GM12865 (cell line): ENCODE measurements at places on chromosomes 4 and X.

DNA sequence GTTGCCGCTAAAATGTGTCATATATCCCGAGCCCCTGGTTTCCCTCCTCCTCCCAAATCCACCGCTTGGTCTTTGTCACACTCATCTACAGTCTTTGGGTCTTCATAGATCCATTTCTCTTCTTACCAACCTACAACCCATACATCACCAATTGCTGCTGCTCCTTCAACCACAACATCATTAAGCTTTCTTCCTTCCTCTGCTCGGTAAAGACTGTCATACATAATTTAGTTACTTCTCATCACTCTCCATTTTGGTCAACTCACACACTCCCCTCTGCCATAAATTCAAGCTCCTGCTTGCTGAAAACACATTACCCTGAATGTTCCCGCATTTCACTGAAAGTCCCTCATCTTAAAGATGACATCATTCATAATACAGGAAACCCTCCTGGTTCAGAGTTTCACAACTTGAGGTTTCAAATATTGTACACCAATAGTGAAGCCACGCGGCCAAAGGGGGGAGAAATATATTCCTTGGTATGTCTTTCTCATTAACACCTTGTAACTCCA is 1.7 kb upstream of the DCTD start:
- peak; percentile 65 for DNase-seq

DNA sequence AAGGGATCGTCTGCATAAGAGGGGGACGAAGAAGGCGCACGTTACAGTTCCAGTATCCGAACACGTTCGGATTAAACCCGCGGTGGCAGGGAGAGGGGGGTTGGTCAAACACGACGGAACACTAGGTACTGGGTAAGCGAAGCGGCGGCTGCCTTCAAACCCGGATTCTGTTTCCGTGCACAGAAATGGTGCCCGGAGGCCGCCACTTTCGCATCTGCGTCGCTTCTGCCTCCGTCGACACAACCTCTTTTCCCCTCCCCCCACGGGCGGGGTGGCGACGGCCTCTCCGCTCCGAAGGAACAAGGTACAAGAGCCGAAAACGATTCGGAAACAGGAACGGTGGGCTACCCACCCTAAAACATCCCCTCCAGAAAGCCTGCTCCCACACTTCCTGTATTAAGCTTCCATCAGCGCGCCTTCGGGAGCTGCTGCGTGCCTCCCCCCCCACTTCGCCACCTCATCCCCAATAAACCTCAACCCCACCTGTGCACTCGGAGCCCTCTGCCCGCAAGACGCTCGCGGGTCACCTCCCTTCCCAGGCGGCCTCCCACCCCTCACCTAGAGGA is 667 bp downstream of the G3BP2 start:
- peak; percentile 85 for DNase-seq

DNA sequence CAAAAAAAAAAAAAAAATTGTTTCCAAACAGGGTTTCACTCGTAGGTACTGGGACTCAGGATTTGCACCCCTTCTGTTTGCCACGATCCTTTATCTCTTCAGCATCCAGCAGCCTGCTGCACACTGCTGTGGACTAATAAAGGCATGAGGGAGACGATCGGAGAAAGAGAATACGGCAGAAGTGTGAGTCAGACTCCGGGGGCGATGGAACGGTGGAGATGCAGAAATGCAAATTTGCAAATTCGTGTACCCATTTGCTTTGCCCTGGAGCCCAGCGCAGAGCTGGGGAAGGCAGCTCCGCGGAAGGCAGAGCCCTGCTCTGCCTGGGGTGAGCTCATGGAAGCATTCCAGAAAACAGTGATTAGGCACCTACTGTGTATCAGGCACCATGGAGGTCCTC is 270.3 kb downstream of the ASMT start:
- no peak for DNase-seq

DNA sequence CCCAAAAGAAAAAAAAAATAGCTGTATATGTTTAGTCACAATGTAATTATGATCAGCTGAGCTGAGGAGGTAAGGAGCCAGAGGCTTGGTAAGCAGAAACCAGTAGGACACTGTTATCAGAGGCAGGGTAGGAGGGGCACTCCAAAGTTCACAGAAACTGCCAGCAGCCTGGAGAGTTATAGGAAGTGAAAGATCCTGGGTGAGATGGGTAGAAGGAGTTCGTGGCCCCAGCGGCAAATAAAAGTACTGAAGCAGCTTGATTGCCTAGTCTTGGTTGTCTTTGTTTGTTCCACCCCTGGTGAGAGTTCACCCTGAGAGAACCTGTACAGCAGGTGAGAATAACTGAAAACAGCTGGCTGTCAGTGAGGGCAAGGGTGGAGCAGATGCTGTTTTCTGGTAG is 340.8 kb downstream of the ADGRL3 start:
- no peak for DNase-seq

- DNase-seq = peak; percentile 21
These were observed 700.7 kb downstream of the PCDH18 start for GRCh38 chr4:136831553-136831952.

DNA sequence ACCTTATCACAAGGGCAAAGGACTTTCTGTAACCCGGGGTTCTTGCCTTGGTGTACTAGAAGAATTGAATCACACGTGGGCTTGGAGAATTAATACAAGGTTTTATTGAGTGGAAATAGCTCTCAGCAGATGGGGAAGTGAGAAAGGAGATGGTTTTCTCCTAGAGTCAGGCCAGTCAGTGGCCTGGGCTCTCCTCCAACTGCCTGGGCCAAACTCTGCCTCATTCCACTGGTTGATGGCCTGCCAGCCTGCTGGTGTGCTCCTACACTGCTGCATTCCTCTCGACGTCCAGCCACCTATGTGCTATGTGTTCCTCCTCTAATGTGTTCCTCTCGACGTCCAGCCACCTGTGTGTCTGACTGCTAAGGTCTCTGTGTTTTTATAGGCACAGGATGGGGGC is 35.3 kb upstream of the SPIN2A start:
- no peak for DNase-seq

DNA sequence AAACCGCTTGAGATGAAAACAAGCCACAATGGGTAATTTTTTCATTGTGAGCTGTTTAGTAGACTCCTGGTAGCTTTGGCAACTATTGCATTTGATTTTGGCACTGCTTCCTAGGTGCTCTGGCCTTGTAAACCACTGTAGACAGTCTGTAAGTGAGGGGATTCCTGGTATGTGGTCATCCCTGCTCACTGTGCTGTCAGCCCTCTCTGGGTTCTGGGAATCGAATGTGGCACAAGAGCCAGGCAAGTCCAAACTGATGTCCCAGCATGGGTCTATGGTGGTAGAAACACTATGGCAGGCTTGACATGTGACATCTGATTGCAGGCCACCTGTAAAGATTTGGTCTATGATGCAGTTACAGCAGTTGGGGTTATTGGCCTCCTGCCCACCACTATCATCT is 2.5 kb downstream of the USP51 start:
- no peak for DNase-seq

DNA sequence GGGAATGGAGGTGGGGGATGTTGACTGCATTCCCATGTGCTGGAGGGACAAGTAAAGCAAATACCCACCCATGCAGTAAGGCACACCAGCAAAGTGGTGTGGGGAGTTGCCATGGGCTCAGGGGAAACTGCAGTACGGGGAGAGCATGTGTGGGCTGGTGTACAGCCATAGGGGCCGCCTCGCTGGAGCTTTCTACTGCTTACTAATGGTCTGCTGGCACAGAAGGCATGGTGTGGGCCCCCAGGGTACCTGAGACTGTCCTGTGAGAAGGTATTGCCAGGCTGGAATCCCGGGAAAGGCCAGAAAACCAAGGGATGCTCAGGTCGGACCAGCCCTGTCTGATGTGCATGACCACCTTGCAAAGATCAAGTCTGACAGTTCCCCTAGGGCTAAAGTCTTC is 199.1 kb downstream of the ARHGEF9 start:
- no peak for DNase-seq

DNA sequence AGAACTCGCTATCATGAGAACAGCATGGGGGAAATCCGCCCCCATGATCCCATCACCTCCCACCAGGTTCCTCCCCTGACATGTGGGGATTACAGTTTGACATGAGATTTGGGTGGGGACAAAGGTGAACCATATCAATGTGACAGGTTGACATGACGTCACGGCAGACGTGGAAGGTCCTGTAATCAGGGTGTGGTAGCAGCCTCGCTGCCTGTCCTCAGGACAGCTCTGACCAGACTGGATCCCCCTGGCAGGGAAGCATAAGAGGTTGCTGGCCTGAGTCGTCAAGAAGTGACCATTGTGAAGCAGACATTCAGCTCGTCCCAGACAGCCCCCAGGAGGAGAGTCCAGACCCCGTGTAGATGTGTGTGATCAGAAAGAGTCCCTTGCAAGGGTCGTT is 104.6 kb downstream of the TNIP2 start:
- DNase-seq = no peak

- no peak for DNase-seq
These were observed 71.6 kb upstream of the DHX15 start for GRCh38 chr4:24655971-24656370.

DNA sequence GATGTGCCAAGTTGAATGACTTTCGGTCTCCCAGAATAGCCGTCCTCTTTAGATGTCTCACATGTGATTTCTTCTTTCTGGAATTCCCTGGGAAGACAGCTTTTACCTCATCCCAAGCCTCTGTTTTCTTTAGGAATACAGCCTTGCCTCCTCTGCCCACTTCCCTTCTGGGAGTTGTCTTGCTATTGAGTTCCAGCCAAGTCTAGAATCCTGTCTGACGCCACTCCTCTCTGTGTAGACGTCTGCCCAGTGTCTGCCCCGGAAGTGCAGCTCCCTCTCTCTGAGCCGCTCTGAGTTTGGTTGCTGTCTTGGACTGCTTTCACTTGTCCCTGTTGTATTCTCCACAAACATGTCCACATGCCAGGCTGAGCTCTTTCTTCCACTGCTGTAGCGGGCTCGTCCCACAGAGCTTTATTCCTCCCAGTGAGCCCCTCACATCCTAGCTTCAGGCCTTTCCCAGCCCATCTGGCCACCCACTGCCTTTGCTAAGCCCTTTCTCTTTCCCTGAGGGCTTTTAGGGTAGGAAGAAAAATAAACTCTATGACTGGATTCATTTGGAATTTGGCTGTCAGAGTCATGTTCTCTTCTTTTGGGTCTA is 9.0 kb upstream of the IGFBP7 start:
- no peak for DNase-seq

DNA sequence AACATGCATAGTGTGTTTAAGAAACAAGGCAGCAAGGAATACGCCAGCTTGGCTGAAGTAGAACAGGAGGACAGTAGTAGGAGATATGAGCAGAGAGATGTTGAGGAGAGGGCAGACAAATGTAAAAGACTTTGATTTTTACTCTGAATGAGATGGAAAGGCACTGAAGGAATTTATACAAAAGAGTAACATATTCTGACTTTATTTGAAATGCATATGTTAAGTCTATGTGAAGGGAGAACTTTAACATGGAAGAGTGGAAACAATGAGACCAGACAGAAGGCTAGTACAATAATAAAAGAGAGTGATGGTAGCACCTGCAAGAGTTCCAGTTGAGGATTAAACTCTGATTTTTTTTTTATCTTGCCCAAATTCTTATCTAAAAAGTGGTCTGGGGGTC is 176.2 kb upstream of the CENPE start:
- no peak for DNase-seq

DNA sequence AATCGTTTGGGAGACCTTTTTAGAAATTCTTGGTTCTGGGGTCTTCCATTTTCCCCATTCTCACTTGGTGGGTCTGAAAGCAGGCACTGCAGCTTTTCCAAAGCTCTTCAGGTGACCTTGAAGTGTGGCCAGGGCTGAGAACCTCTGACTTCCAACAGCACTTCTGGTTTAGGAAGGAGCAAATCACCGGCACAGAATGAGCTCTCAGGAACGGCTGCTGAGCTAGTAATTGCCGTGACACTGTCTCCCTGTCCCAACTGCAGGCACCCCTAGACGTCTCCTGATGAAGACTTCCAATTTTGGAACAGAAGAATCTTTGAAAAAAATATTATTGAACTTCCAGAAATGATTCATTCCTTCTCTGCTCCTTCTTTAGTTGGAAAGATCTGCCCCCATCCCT is 31.3 kb downstream of the CD38 start:
- no peak for DNase-seq

DNA sequence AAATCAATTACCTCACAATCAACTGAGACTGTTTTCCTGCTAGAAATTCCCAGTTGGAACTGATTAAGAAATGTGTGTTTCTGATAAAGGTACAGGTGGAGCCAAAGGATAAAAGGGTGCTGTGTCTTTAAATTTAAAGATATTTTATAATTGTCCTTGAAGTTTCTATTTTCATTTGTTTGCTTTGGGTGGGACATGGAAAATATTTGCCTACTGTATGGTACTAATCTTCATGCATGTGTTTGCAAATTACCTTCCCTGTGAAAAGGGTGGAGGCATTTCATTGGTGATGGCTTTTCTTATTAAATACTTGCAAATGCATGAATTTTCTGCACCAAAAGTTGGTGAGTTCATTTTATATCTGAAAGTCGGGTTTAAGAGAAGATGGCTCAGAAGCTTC is 215.9 kb downstream of the RELL1 start:
- DNase-seq = no peak

GRCh38 chrX:72042852-72043248 is 88.9 kb downstream of the RTL5 start:
- no peak for DNase-seq

DNA sequence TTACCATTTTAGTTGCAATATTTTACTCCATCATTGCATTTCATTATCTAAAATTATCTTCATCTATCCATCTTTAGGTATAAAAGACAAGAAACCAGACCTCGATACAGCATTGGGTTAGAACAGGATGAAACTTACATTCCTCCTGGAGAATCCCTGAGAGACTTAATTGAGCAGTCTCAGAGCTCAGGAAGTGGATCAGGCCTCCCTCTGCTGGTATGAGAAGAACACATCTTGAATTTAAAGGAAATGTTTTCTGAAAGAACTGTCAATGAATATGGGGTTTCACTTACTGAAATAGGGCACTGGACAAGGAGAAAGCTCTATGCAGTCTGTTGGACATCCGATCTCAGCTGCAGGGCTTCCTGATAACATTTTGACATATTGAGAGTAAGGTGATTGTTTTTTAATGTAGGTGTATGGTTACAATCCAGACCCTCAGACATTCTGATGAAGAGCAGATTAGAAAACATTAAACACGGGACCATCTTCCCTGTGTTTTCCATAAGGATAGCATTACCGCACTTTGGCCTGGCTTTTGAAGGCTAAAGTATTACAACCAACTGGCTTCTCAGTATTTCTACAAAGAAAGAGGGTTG is 367.2 kb downstream of the BMPR1B start:
- peak; percentile 10 for DNase-seq

DNA sequence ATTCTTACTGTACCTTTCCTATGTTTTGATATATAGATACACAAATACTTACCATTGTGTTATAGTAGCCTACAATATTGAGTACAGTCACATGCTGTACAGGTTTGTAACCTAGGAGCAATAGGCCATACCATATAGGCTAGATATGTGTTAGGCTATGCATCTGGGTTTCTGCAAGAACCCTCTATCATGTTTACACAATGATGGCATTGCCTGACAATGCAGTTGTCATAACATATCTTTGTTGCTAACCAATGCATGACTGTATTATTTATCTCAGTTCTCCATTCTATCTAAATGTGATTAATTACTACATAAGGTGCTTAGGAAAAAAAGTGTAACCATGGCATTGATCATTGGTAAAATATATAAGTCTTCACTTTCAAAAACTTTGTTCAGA is 10.0 kb upstream of the SPCS3 start:
- no peak for DNase-seq

GRCh38 chrX:20686256-20686655 is 419.5 kb upstream of the RPS6KA3 start:
- DNase-seq = no peak

- no peak for DNase-seq
These were observed 748.9 kb upstream of the MAGEB2 start for GRCh38 chrX:29466456-29466855.
